Fibroblast of villous mesenchyme (primary cell): ENCODE measurements at places on chromosomes 12 and 14. TPM values are rescaled to one million over a fixed set of nuclear protein-coding genes. Genes with fewer than 3 reads are reported as not detected.

The NOXRED1 gene
- total RNA-seq = under 0.01 TPM in 2 replicates

The PMEL gene
- total RNA-seq = 1.3 TPM in 2 replicates

The DACT1 gene
- total RNA-seq = 6.9 and 35.8 TPM in 2 replicates

The TAS2R19 gene
- 4.8 and 7.8 TPM in 2 replicates for total RNA-seq

The FOXG1 gene
- under 0.01 TPM in 1 of 2 replicates, not detected in the other for total RNA-seq

The LRFN5 gene
- 0.97 and 1.7 TPM in 2 replicates for total RNA-seq

The COL2A1 gene
- under 0.01 TPM in 1 of 2 replicates, not detected in the other for total RNA-seq

The PLEKHH1 gene
- 0.43 and 0.64 TPM in 2 replicates for total RNA-seq

DNA sequence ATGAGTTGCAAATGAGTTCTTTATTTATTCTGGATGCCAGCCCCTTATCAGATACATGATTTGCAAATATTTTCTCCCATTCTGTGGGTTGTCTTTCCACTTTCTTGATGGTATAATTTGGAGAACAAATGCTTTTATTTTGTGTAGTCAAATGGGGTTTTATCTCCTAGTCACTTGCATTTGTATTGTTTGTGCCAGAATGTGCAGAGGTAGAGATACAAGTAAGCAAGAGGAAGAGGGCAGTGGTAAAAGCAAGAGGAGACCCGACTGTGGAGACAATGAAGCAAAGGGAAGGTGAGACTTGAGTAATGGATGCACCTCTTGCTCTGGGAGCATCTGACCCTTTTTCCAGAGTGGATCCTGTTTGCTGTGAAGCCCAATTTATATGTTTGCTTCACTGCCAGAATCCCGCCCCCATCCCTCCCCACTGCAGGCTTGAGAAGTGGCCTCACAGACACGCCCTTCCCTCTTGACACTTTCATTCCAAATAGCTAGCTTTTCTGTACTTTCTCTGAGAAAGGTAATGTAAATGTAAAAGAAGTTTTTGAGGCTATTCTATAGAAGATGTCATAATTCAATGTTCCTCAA is 786 bp upstream of the PFKM start:
- no peak for DNase-seq

DNA sequence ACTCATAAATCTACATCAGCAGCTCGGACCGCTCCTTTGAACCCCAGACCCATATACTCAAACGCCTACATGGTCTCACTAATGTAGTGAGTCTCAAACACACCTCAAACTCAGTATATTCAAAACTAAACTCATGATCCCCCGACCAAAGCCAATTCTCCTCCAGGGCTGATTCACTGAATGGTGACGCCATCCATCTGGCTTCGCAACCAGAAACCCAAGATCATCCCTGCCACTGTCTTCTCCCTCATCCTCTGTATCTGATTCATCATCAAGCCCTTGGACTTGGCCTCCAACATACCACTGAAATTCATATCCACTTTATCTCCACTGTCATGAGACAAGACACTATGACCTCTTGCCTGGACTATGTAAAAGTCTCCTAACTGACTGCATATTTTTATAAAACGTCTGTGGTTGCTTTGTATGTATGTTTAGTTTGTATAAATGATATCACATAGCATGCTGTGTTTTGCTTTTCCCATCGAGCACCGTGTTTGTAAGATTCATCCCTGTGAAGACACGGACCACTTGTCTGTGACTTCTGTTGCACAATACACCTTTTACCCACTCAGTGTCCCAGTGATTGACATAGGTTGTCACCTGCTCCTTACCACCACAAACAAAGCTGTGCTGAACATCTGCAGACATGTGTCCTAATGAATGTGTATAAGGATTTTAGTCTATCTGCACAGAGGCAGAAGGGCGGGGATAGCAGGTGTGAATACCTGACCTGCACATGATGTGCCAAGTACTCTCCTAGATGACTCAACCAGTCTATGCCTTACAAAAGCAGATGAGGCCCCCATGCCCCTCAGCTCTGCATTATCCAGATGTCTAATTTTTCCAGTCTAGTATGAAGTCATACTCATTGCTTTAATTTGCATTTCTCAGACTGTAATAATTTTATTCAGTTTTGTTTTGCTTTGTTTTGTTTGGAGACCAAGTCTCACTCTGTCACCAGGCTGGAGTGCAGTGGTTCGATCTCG is 76.9 kb downstream of the VWF start:
- DNase-seq = peak; percentile 67

DNA sequence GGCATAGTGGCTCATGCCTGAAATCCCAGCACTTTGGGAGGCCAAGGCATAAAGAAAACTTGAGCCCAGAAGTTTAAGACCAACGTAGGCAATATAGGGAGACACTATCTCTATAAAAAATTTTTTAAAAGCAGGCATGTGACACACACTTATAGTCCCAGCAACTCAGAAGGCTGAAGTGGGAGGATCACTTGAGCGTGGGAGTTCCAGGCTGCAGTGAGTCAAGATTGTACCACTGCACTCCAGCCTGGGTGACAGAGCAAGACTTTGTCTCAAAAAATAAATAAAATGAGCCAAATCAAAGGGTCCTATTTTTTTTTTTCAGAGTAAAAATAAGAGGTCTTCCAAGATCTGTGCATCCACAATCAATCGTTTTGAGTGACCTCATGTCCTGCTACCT is 237.6 kb downstream of the SLC16A7 start:
- peak; percentile 8 for DNase-seq

- DNase-seq = peak; percentile 39
Observed at GRCh38 chr12:48817873-48818830, at the start of gene CACNB3. Gene CACNB3 (plus strand): TSS chr12:48818496. CDS start chr12:48818930, 434 bp downstream.

DNA sequence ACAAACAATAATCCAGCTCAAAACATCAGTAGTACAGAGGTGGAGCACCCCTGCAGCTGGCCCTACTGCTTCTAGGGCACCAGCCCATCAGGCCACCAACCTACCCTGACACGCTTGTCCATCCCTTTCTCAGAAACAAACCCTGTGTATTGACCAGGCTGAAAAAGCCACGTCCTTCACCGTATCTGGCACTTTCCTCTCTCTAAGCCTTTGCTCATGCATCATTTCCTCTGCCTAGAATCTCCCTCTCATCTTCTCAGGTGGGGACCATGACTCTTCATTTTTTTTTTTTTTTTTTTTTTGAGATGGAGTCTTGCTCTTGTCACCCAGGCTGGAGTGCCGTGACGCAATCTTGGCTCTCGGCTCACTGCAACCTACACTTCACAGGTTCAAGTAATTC is 25.3 kb upstream of the FLVCR2 start:
- DNase-seq = no peak

DNA sequence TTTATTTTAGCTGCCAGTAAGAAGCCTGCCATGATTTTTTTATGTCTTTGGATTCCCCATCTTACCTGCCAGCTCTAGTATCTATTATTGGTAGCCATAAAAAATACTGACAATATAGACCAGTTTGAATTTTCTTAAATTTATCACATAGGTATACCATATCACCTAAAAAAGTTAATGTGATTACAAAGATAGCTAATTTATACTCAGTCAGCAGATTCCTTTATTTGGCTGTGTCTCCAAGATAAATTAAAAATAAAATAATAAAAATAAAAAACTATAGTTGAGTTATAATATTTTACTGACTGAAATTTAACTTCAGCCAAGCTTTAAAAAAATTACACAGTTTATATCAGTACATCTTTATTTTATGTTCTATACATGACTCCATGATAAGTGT is 128.3 kb downstream of the GPHN start:
- DNase-seq = no peak

GRCh38 chr14:69037790-69038454 is 58.8 kb upstream of the ACTN1 start:
- DNase-seq = peak; percentile 37

DNA sequence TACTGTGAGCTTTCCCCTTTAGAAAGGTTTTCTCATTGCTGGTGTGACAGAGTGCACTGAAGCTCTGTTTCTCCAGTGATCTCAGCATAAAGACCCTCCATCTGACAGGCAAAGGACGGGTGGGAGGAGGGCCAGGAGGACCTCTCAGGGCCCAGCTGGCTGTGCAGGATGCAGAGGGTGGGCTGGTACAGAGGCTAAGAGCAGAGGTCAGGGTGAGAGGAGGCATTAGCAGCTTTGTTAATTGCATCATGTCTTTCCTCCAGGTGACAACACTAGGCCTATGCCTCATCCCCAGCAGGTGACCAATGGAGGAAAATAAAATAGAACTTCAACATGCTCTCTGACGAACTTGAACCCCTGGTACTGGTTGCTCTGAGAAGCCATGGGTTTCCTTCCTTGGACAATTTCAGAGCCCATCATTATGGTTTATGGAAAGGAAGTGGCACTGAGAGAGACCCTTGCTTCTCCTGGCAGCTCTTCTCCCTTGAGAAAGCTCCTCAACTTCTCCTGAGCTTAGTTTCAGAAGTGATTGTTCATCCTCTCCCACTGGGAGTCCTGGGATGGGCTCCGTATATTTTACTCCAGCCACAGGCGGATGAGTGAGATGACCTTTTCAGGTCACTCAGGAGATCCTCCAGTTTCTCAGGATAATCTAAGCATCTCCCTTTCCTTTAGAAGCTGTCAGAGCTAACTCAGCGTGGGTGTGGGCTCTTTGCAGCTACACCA is 45.8 kb upstream of the ATP23 start:
- peak; percentile 36 for DNase-seq

DNA sequence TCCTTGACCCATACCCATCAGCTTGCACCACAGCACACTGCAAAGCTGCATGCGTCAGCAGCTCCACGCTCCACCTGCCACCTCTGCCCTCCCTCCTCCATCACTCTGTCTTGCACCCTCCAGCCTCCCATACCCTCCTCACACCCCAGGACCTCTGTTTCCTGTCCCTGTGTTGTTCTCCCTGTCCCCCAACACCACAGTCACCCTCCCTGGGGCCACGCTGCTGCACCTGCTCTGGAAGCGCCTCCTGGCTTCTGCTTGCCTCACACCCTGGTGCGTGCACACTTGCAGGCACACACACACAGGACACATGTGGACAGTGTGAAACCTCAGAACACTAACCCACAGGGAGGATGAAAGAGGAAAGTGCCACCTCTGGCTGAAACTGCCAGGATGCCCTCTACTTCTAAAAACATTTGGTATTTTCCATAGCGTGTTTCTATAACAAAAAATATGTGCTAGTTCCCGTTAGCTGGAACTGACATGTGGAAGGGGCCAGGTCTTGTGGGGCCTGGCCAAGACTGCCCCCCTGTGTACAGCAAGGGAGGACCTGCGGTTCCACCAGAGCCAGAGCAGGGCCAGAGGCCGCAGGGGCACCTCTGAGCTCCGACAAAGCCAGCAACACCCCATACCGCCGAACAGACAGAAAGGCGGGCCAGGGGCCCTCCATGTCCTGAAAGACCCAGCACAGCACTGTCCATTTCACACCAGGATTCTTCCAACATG is 10.0 kb downstream of the BRF1 start:
- no peak for DNase-seq

- DNase-seq = no peak
Observed at GRCh38 chr12:19183121-19183838, 53.7 kb downstream of the PLEKHA5 start.

GRCh38 chr14:68968721-68969120 is 10.4 kb downstream of the ACTN1 start:
- DNase-seq = no peak

GRCh38 chr12:62760779-62761178 is 174.2 kb downstream of the PPM1H start:
- DNase-seq = peak; percentile 87

DNA sequence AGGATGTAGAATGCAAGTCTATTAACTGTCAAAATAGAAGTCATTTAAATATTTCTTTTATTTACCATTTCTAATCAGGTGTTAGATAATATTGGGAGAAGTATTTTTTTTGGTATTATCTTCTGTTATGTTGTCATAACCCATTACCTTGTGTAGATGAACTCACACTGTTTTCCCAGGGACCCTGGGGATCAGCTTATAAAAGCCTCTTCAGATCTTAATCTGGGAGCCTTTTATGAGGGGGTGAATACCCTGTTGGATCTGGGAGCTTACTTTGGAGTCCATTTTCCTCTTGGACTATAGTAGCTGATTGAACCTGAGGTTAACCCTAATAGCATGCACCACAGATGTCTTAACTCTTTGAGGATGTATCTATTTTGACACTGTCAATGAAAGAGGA is 176.3 kb upstream of the ATP2B1 start:
- DNase-seq = no peak

DNA sequence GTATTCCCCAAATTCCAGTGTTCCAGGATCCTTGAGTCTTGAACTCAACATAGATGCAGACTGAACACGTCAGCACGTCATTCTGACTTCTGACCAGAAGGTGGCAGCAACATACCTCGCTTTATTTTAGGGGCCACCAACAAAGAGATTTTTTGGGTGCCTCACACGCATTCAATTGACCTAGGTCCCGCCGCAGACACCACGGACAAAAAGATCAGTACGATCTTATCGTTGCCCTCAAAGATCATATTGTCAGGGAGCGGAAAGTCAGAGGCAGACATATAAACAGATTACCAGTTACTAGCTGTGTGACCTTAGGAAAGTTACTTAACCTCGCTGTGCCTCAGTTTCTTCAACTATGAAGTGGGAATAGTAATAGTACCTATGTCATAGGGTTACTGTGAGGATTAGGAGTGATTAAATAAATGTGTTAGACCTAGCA is 6.5 kb upstream of the PRPH start:
- peak; percentile 58 for DNase-seq

GRCh38 chr12:68454892-68455291 is 122.7 kb upstream of the MDM1 start:
- no peak for DNase-seq

DNA sequence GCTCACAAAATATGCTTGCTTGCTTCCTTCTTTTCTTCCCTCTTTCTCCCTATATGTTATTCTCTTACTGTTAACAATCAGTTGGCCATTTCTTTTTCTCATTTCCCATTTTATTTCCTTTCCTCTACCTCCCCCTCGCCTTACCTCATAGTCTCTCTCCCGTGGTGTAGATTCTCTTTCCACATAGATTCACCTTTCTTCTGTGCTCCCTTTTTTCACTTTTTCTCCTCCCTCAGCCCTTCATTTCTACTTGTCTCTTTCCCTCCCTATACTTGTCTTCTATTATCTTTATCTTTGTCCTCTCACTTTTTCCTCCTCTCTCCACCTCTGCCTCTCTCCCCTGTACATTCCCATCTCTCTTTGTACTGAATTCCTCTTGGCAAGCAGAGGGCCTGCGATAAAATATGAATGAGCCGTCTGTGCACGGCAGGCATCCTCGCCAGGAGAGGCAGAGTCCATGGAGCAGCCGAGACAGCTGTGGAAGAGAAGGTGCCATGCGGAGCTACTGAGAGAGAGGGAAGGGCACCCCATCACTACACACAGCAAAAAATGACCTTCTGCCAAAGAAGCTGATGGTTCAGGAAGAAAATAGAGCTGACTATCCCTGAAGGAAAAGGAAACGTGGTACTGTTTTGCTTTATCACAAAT is 12.1 kb downstream of the C14orf93 start:
- DNase-seq = no peak

GRCh38 chr12:132487311-132487741 is 2.6 kb upstream of the FBRSL1 start:
- DNase-seq = no peak

GRCh38 chr12:41409628-41410027 is 221.5 kb downstream of the PDZRN4 start:
- DNase-seq = no peak

DNA sequence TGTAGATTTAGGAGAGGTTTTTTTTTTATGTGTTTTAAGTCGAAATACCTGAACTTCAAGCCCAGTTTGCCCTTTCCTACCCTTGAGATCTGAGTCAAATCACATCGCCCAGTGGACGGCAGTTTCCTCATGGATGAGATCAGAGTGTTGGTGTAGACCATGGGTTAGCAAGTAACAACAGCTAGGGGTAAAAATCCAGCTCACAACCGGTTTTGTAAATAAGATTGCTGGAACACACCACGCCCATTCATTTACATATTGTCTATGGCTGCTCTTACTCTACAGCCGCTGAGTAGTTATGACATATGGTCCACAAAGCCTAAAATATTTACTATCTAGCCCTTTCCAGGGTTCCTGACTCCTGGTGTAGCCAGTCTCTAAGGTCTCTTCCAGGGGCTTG is 158.5 kb upstream of the PLEKHG7 start:
- no peak for DNase-seq

GRCh38 chr14:75539162-75539560 is 16.9 kb downstream of the BATF start:
- no peak for DNase-seq
